Activated T-cell treated with anti-CD3 and anti-CD28 coated beads, Interleukin-2, amount 50 U/mL, for 24 hours (primary cell): ENCODE measurements at places on chromosomes 6 and 20.

DNA sequence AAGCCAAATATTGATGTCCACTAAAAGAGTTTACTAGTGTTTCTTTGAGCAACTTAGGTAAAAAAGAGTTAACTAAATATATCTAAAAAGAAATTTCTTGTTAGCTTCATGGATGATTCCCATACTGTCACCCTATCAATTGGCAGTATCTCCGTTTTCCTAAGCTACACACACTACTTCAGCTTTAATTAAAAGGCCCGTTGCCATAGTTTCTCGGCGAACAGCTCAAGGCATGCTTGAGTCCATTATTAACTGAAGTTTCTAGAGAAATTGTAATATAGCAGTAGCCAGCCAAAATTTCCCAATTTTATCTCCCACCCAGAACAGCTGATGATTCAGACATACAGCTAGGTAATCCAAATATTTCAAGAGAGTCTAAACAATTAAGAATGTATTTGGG lies 20.0 kb upstream of the BEND6 start:
- no peak for DNase-seq

DNA sequence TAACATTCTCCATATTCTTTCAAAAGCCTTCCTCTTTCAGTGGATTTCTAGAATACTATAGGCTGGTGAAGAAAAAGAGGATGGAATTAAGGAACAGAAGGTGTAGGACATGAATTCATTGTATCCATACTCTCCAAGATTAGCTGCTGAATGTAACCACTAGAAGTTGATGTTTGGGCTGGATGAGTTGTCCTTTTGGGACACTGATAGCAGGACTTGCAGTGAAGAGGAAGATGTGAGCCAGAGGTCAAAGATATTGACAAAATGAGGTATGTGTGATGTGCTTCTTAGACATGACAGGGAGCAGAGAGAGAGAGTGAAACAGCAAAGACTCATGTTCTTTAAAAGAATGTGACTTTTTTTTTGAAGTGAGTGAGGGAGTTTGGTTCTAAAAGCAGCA lies 134.3 kb upstream of the MAN1A1 start:
- no peak for DNase-seq

DNA sequence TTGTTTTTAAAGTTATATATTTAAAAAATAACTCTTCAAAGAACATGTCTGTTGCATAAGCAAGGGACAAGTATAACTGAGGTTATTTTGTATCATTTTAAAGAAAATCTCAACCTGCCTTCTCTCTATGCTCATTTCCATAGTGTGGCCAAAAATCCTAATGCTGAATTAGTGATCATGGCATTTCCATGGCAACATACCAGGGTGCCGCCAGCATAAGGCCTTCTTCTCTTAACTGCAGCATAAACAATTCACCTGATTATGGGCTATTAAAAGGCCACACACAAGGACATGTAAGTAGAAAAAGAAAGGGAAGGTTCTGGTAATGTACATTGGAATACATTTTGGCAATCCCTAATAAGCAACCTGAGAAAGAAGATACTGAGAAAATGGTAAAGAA lies 95.1 kb upstream of the RNF217 start:
- no peak for DNase-seq

DNA sequence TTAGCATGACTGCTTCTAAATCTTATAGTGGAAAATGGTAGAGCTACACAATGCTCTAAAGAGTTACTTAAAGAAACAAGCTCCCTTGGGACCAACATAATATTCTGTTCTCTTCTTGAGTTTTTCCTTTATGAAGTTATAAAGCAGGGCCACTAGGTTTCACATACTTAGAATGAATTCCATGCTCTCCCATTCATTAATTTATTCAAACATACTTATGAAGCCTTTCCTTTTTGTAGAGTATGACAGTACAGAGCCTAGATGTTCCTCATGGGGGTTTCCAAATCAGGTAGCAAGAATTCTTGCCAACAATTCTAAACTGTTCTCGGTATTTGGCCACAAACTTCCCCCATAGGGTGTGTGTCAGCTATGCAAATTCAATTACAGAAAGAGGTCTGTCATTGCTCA lies 20.6 kb upstream of the FABP7 start:
- DNase-seq: no peak

DNA sequence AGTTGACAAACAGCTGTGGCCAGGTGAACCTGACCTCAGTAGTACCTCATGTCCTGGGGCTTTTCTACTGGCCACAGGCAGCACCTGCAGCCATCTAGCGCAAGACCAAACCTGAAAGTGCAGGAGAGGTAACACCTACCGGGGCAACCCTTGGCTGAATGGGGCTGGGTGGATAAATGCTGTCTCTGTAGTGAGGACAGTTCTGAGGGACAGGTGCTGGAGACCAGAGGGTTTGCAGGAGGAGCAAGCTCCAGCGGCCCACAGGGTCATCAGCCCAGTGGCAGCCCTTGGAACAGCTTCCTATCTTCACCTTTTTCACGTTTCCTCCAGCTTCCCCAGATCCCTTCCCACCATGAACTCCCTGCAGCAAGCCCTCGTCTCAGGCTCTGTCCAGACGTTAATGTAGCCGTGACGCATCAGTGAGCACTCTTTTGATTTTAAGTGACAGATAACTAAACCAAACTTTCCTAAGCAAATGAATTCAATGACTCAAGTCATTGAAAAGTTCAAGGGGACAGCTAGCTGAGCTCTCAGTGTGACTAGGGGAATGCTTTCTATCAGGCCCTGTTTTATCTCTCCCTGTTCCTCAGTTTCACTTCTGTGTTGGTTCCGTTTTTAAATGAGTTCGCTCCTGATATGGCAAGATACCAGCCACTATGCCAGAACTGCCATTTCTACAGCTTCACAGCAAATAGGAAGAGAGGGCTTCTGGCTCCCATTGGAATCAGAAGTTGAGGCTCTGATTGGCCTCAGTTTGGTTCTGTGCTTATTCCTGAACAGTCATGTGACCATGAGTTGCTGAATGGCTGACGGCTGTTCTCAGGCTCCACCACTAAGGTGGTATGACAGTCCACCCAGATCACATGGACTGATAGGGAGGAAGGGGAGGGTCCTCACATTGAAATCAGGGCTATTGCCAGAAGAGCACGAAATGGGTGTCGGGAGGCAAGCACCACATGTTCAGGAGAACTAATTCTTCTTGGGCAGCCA lies 12.1 kb upstream of the PFDN4 start:
- no peak for DNase-seq

DNA sequence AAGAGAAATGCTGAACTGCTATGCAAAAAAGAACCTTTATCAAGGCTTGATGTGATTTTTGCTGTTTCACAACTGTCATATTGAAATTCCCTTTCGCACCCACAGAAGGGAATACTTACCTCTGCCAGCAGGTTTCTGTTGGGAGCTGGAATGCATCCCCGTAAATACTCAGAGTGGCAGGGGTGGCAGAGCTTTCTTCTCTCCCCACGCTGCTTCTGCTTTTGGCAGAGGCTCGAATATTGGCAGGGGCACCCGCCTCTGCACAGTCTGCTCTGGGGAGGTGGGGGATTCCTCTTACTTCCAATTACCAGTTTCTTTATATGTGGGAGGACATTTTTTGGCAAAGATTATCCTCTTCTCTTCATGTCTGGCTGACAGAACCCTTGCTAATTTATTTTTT lies 28.4 kb downstream of the TMEM200A start:
- DNase-seq: no peak

- no peak for DNase-seq
These were observed 518.5 kb upstream of the MARCKS start for GRCh38 chr6:113338644-113339043.

DNA sequence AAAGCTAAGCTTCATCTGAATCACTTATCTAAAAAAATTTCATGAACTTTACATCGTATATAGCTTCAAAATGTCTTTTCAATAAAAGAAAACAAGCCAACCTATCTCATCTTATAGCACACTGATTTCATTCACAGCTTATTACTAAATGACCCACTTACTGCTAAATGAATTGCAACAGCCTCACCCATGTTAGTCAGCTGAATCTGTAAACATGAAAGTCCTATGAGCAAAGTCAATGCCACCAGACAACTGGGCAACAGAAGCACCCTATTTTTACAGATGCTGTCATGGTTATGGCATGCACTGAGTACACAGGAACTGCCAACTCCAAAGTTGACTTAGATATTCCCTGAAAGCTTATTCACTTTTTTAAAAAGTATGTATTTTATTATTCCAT lies 41.2 kb upstream of the DST start:
- no peak for DNase-seq
